ENCODE measurements at places on chromosomes 3 and 15. TPM values are rescaled to one million over a fixed set of nuclear protein-coding genes. Genes with fewer than 3 reads are reported as not detected.

MORC1 gene
- not detected for total RNA-seq

LXN gene
- total RNA-seq = 69.2 TPM

MINDY2 gene
- total RNA-seq = 7.1 TPM

TIMP4 gene
- 12.3 TPM for total RNA-seq

GOLGA8J gene
- 0.06 TPM for total RNA-seq

PRICKLE2 gene
- total RNA-seq = 1.9 TPM

ROPN1 gene
- not detected for total RNA-seq

LSMEM2 gene
- total RNA-seq = 0.09 TPM

TMEM266 gene
- 0.09 TPM for total RNA-seq

SLC22A13 gene
- total RNA-seq = 0.13 TPM

ANKRD34C gene
- not detected for total RNA-seq

OR5K2 gene
- total RNA-seq = not detected

HIGD2B gene
- total RNA-seq = not detected

SLC24A5 gene
- not detected for total RNA-seq

HYAL1 gene
- total RNA-seq = 0.44 TPM

HEMK1 gene
- total RNA-seq = 6.5 TPM

LMAN1L gene
- not detected for total RNA-seq

SLC28A1 gene
- total RNA-seq = 0.05 TPM

UBA3 gene
- total RNA-seq = 22.5 TPM

LIPC gene
- total RNA-seq = 0.11 TPM

CP gene
- 4.9 TPM for total RNA-seq

SPATA12 gene
- total RNA-seq = 0.47 TPM

CTXND1 gene
- total RNA-seq = 0.01 TPM

BLOC1S6 gene
- total RNA-seq = 19.2 TPM

IMPG2 gene
- total RNA-seq = not detected

ITIH1 gene
- not detected for total RNA-seq

ARGFX gene
- total RNA-seq = not detected

TM4SF18 gene
- 40.4 TPM for total RNA-seq

SLC2A2 gene
- total RNA-seq = not detected

TTLL13 gene
- 0.09 TPM for total RNA-seq

CRABP1 gene
- total RNA-seq = 2.1 TPM

ADAMTS17 gene
- 0.28 TPM for total RNA-seq

CFAP100 gene
- not detected for total RNA-seq

SPSB4 gene
- 0.09 TPM for total RNA-seq

SLC22A14 gene
- total RNA-seq = 0.03 TPM

ANKDD1A gene
- 1.8 TPM for total RNA-seq

Data from A549 treated with CORT108297 at 1 μM for 4 hours (cell line).